ENCODE measurements at places on chromosomes 7 and 10.

- no peak for DNase-seq
Measured at GRCh38 chr7:5699467-5700384, 81.7 kb downstream of the RNF216 start.

GRCh38 chr10:109202111-109202510 is 721.2 kb downstream of the XPNPEP1 start:
- DNase-seq: no peak

DNA sequence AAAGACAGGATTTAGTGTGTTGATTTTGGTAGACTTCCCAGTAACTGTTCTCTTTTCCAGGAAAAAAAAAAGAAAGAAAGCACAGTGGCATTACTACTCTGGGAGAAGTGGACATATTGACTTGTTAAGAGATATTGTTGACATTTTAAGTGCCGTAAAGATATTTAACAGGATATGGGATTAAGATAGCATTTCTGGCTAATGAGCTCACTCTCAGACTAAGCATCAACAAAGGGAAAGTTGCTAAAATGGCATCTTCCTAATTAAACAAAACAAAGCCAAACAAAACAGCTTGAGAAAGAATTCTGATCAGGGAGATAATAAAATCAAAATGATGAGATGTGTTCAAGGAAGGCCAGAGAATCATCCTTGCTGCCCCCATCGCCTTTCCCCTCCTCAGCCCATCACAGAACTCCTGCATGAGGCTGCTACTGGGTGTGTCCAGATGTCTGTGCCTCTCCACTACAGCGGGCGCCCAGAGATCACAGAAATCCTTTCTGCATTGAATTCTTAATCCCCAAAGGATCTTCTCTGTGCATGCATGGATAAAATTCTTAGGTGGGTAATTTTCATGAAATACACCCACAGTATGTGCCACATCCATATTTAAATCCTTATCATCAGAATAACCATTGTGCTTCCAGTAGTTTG is 270.5 kb downstream of the POU6F2 start:
- no peak for DNase-seq

DNA sequence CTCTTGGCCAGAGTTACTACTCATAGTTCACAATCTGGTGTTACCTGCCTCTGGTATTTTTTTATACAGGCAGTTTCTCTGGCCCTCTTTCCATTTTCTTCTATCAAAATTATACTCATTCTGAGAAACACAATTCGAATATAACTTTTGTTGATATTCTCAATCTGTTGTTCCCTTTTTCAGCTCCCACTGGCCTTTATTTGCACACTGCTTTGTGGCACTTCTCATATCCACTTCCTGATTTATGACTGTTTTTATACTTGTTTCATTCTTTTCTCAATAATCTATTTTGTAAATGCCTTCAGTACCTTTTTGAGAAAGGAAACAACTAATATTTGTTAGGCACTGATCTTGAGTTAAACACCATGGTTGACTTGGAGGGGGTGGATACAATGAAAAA is 93.8 kb upstream of the HDAC9 start:
- no peak for DNase-seq

DNA sequence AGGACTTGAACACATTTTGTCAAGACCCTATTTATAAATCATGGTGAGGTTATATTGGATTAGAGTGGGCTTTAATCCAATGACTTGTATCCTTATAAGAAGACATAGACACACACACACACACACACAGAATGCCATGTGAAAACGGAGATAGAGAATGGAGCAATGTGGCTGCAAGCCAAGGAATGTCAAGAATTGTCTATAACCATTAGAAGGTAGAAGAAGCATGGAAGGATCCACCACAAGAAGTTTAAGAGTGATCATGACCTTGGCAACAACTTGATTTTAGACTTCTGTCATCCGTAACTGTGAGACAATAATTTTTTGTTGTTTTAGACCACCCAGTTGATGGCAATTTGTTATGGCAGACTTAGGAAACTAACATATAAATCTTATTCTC is 514.2 kb downstream of the TFEC start:
- DNase-seq: peak; percentile 4

DNA sequence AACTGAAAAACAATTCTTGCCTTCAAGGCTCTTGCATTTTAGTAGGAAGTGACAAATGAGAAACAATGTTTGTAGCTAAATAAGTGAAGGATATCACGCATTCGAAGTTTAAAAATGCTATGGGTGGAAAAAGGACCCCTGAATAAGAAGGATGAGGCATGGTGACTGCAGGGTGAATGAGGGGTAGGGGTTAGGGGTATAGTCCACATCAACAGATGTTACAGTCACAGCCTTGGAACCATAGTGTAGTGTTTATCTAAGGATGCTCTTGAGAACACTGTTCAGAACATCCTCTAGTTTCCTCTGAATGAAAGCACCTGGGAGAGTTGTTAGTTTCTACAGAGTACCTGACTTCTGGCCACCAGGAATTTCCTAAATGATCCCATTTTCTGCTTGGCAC is 157.0 kb downstream of the RELN start:
- no peak for DNase-seq

DNA sequence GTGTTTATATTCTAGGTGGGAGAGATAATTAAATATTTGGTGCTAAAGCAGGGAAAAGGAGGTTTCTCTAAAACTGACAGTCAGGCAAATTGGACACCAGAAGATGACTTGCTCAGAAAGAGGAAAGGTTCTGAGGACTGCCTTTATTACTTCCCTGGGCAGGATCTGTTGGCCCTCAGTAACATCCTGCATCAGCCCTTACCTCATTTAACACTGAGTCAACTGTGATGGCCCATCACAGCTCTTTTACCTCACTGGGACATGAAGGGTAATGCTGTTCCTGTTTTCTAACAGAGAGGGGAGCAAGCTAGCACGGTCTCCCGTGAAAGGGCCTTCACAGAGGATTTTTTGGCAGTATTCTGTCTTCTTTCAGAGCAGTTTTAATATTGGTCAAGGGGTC is 12.0 kb downstream of the PPP1R17 start:
- DNase-seq: no peak

DNA sequence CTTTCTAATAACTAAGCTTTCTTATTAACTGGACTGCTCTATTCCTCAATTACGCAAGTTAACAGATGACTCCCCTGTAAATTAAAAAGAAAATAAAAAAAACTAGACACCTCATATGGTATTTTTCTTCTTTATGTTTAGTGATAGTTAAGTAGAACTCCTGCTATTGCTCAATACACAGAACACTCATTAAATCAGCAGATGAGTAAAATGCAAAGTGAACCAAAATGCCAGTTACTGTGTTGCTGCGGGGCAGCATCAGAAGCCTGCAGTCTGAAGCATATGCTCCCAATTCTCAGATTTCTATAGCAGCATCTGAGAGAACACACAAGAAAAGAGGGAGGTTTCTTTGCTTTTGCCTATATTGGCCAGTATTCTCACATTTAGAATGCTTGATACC is 28.4 kb downstream of the CDK6 start:
- no peak for DNase-seq

- DNase-seq: no peak
Measured at GRCh38 chr10:35992107-35992506, 350.0 kb upstream of the FZD8 start.

DNA sequence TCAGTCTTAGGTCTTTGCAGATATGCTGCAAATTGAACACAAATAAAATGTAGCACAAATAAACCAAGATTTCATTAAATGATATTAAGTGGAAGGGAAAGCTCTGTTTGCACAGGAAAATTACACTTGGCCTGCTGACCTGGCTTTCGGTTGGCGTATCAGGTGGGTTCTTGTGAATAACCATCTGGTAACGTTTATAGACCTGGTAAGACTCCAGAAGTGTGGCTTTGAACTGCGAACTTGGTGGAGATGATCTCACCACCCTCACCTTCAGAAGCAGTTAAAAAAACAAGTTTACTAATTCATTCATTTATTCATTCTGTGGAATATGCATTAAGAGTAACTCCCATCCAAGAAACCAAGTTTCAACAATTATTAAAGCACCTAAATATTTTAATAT is 28.1 kb downstream of the ATE1 start:
- DNase-seq: no peak

GRCh38 chr10:110171032-110171431 is 36.4 kb upstream of the MXI1 start:
- no peak for DNase-seq

GRCh38 chr7:24566274-24566673 is 7.0 kb upstream of the PALS2 start:
- no peak for DNase-seq

DNA sequence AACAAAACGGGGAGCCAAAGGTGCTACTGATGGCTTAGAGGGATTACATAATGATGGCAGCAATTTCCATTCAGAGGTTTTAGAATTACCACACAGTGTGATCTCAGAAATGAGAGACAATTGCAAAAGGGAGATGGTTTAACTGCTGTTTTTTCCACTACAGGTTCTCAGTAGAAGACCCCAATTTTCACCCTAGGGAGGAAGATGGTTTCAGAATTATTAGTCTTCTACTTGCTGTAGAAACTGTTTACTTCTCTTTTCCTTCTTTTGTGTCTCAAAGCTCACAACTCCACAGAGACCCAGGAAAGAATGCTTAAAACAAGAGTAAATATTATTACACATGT is 226.5 kb downstream of the INHBA start:
- no peak for DNase-seq

DNA sequence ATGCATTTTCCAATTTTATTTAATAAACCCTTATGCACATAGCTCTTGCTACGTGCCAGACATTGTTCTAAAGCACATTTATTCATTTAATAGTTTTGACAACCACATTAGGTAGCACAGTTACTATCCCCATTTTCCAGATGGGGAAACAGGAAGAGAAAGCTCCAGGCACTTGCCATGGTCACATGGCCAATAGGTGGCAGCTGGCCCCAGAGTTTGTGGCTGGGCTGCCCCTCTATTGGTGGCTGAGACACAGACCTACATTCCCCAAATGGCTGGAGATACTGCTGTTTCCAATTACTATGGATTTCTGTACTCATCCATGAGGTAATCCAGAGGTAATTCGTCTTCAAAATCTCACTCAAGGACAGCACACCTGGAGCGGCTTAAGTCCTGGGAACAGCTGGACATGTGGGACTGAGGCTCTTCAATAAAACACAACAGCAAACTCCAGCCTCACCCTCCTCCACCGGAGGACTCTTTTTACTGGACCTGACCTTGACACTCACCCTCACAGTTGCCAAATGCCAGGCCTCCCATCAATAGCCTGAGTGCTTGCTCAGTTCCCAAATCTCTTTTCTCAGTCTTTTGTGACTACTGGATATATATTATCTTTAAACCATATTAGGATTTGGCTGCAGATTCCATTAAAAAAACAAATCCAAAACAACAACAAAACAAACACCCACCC is 106.1 kb downstream of the CLEC2L start:
- DNase-seq: no peak

DNA sequence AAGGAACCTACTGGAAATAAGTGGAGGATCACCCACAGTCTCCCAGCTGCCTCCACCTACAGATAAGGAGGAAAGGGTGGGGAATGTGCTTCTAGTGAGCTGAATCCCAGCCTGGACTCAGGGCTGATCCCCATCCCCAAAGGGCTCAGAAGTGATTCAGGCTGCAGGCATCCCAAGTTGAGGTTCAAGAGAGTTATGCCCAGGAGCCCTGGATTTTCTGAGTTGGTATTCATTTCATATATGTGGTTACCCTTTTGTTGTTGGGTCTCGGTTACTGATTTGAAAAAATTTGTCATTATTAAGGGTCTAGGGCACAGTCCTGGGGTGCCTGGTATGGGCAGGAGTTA is 30.0 kb upstream of the SRGN start:
- DNase-seq: no peak

- DNase-seq: peak; percentile 88
Measured at GRCh38 chr10:101031796-101032636, 982 bp downstream of the SFXN3 start.

DNA sequence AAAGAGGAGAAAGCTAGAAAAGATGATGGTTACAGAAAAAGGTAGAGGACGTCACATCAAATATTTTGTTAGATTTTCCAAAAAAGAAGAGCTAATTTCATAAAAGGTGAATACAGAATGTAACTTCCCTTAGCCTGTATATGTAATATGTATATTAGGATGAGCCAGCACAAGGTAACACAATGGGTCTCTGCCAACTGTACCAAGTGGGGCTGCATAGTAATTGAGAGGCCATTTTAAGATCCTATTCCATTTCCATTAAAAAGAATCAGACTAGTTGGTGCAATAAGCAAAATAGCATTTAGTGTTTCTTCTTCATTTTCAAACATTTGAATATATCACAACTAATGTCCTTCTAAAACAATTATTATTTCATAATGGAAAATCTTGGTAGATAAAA is 134.6 kb downstream of the SEMA3A start:
- no peak for DNase-seq

DNA sequence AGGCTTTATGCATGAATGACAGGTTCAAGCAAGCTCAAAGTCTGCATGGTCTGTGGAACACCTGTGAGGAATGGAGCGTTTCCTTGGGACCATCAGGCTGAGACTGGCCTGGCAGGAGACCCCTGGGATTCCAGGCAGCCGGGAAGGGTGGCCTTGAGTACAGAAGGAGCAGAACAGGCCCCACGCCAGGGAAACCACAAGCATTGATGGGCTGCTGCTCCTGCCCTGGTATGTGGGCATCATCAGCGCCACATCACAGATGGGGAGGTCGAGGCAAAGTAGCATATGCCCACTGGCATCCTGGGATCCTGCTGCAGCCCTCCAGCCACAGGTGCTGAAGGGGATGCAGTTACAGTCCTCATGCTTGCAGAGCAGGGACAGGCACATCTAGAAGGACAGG is 40.9 kb downstream of the ANTXRL start:
- DNase-seq: no peak

DNA sequence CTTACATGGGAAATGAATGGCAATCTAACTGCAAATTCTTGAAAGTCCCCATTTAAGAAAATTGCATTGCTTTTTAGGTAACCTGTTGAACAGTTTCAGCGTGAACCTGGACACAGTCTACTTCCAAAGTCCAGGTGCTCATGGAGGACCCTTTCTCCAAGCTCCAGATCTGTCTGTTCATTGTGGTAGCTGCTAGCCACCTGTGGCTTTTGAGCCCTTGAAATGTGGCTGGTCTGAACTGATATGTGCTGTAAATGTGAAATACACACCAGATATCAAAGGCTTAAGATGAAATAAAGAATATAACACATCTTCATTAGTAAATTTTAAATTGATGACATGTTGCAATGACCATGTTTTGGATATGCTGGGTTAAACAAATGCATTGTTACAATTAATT is 4.2 kb downstream of the CACNB2 start:
- no peak for DNase-seq

DNA sequence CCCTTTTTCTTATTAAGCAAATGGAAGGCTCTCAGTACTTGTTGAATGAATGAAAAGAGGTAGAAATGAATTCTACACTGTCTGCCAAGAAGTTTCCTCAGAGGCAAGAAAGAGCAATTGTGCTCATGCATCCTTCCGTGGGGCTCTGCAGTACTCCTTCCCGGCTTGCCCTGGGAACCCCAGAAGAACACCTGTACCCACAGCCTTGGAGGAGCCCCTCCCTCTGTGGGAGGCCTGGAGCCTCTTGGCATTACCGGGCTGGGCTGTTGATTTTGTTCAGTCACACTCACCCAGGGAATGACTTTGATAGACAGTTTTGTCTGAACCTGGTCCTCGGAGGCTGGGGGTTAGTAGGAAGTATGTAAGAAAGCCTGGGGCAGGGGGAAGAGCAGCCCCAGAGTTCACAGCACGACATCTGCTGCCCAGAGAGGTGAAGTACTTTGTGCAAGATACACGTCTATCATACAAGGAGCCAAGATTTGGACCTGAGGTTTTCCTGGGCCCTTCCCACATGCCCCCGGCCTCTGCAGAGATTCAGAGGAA is 134.8 kb upstream of the GDF10 start:
- DNase-seq: no peak

GRCh38 chr10:99329554-99330346 is 594 bp downstream of the CNNM1 start:
- DNase-seq: peak; percentile 27

Data from muscle of back (tissue), 13 donors.